MG63 (cell line): ENCODE measurements at places on chromosomes 3 and 15. TPM values are rescaled to one million over a fixed set of nuclear protein-coding genes. Genes with fewer than 3 reads are reported as not detected.

Gene EPB42
- total RNA-seq: not detected in 2 replicates

Gene VIPR1
- not detected in 2 replicates for total RNA-seq

Gene CCDC80
- total RNA-seq: 240 and 268 TPM in 2 replicates

Gene SLC22A14
- total RNA-seq: 0.69 TPM in 1 of 2 replicates, not detected in the other

Gene ZBBX
- not detected in 2 replicates for total RNA-seq

Gene GHSR
- not detected in 2 replicates for total RNA-seq

Gene ITPKA
- 1.4 and 1.6 TPM in 2 replicates for total RNA-seq

Gene C3orf22
- total RNA-seq: not detected in 2 replicates

Gene ISL2
- total RNA-seq: 0.27 and 3.6 TPM in 2 replicates

Gene SERINC4
- total RNA-seq: not detected in 2 replicates

Gene CHRFAM7A
- total RNA-seq: 0.20 and 3.1 TPM in 2 replicates

Gene RLBP1
- not detected in 2 replicates for total RNA-seq

Gene FOXP1
- 14.4 and 15.0 TPM in 2 replicates for total RNA-seq

Gene TUSC7
- total RNA-seq: not detected in 2 replicates

Gene MYNN
- 22.9 and 33.0 TPM in 2 replicates for total RNA-seq

Gene CPLX3
- total RNA-seq: not detected in 2 replicates

Gene SPATA12
- not detected in 2 replicates for total RNA-seq

Gene FBXL2
- 4.0 and 6.8 TPM in 2 replicates for total RNA-seq

Gene PRRT3
- 0.23 TPM in 1 of 2 replicates, not detected in the other for total RNA-seq

Gene GOLGA8Q
- 0.43 TPM in 1 of 2 replicates, not detected in the other for total RNA-seq

Gene GOLGA6L10
- not detected in 2 replicates for total RNA-seq

Gene BFSP2
- not detected in 2 replicates for total RNA-seq

Gene POLR2H
- total RNA-seq: 138 and 139 TPM in 2 replicates

Gene IL20RB
- 4.5 and 6.4 TPM in 2 replicates for total RNA-seq

Gene CASR
- total RNA-seq: not detected in 2 replicates

Gene ERC2
- total RNA-seq: not detected in 2 replicates

Gene ACTC1
- total RNA-seq: not detected in 2 replicates

Gene HTD2
- total RNA-seq: 3.6 and 25.3 TPM in 2 replicates

Gene KLHL40
- not detected in 2 replicates for total RNA-seq

Gene PPP1R14D
- not detected in 2 replicates for total RNA-seq

Gene IFRD2
- 87.8 and 101 TPM in 2 replicates for total RNA-seq

Gene CYP1A2
- 0.23 TPM in 1 of 2 replicates, not detected in the other for total RNA-seq
